IMR-90 (cell line): ENCODE measurements at places on chromosomes 4 and X. TPM values are rescaled to one million over a fixed set of nuclear protein-coding genes. Genes with fewer than 3 reads are reported as not detected.

The PARM1 gene
- under 0.01 and 0.18 TPM in 2 replicates for total RNA-seq

The PAPSS1 gene
- 82.8 and 90.5 TPM in 2 replicates for total RNA-seq

The HEPH gene
- 16.4 and 23.5 TPM in 2 replicates for total RNA-seq

The C1QTNF7 gene
- total RNA-seq: 0.18 and 0.28 TPM in 2 replicates

The ANKRD17 gene
- 75.3 and 77.2 TPM in 2 replicates for total RNA-seq

The DACH2 gene
- 3.8 and 4.4 TPM in 2 replicates for total RNA-seq

The SGMS2 gene
- 37.5 and 57.5 TPM in 2 replicates for total RNA-seq

The MAGEB10 gene
- total RNA-seq: not detected in 2 replicates

The VCX gene
- not detected in 2 replicates for total RNA-seq

The SERPINA7 gene
- not detected in 2 replicates for total RNA-seq

The CXCL1 gene
- total RNA-seq: not detected in 2 replicates

DNA sequence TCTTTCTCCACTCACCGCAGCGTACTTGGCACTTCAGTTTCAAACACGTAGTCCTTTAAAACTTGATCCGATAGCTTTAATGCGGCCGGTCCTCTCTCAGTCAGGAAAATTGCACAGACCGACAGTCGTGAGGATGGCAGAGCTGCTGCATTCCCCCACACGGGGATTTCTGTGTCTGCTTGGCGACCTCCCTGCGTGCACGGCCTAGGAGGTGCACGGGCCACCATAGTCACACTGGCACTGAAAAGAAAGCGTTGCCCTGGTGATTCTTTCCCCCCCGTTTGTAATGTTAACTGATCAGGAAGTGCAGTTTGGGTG, 10.3 kb downstream of the AKAP17A start:
- no peak for DNase-seq

GRCh38 chr4:150141756-150142155, 63.5 kb downstream of the DCLK2 start:
- DNase-seq: no peak

DNA sequence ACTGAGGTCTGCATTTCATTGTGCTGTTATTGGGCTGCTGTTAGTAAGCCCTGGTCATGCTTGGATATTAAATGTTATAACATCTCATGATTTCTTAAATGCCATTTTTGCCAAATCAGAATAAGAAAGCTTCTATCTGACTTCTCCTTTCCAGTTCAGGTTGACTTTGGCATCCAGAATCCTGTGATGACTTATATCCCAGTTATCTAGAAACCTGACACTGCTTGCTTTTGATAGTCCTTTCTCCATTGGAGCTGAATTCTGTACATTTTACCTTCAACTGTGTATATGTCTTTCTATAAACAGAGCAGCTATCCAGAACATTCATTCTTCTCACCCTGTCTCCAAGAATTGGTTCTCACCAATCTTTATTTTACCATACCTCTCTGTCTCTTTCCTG, 257.7 kb upstream of the GNPDA2 start:
- no peak for DNase-seq

DNA sequence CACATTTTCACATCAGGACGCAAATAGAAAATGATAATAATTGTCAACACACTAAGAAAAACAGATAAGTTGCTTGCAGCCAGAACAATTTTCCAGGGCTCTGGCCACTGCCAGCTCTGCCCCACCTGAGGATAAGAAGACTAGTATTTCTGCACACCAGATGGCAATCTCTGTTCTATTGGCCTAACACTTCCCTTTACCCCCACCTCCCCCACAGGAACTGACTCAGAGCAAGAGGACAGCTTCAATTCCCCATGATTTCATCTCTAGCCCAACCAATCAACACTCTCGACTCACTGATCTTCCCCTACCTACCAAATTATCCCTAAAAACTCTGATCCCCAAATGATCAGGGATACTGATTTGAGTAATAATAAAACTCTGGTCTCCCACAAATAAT, 164.0 kb downstream of the SMARCA1 start:
- DNase-seq: peak; percentile 31

DNA sequence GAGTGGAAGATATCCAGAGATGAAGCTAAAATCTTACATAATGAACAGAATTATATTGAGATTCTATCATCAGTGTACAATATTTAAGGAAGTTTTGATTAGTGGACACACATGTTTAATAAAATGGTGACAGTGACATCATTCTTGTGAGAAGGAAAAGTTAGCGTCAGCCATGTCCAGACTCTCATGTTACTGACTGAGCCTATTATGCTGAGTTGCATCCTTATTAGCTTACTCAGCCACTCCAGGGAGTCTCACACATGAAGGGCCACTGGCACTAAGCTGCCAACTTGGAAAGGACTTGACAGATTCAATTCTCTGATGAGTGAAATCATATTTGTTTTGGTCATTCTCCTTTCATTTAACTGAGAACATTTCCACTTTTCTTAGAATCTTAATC, 170.6 kb downstream of the BANK1 start:
- no peak for DNase-seq

GRCh38 chrX:108312011-108312410, 126.2 kb downstream of the COL4A6 start:
- peak; percentile 36 for DNase-seq

- DNase-seq: no peak
Measured at GRCh38 chr4:186954956-186955355, 231.3 kb upstream of the FAT1 start.

GRCh38 chr4:184387351-184387750, 87.0 kb downstream of the IRF2 start:
- DNase-seq: no peak

- no peak for DNase-seq
Measured at GRCh38 chr4:106497271-106497670, 128.7 kb upstream of the GIMD1 start.

- no peak for DNase-seq
Measured at GRCh38 chr4:11038926-11039325, 354.4 kb upstream of the CLNK start.

DNA sequence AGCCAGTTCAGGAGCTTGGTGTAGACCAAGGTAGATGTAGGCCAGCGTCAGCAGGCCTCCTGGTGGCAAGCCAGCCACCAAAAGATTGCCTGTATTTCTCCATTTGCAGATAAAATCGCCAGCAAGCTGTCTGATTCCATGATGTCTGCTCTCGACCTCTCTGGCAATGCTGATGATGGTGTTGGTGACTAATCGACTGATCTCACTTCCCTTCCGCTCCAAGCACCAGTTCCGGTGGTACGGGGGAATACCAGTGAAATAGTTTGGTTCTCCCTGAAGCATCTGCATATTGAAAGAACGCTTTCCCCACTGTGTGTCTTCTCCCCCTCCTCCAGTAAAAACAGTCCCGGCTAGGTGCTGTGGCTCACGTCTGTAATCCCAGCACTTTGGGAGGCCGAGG, 30.4 kb downstream of the GNL3L start:
- DNase-seq: no peak

GRCh38 chr4:23782778-23783437, 106.9 kb downstream of the PPARGC1A start:
- no peak for DNase-seq

DNA sequence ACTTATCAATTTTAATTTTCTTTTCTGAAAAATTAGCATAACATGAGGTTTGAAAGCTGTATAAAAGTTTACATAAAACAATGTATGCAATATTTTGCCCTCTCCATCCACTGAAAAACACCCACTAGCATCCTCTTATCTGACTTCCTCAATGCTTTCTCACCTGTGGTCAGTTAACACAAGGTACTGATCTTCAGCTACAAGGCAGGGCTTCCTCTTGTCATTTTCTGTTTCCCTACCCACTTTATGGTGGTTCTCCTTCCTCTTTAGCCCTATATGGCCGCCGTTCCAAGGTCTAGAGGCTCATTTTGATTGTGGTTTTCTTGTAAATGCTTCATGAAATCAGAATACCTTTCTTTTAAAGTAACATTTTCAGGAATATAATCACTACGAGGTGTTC, 618.6 kb upstream of the CPEB2 start:
- no peak for DNase-seq

DNA sequence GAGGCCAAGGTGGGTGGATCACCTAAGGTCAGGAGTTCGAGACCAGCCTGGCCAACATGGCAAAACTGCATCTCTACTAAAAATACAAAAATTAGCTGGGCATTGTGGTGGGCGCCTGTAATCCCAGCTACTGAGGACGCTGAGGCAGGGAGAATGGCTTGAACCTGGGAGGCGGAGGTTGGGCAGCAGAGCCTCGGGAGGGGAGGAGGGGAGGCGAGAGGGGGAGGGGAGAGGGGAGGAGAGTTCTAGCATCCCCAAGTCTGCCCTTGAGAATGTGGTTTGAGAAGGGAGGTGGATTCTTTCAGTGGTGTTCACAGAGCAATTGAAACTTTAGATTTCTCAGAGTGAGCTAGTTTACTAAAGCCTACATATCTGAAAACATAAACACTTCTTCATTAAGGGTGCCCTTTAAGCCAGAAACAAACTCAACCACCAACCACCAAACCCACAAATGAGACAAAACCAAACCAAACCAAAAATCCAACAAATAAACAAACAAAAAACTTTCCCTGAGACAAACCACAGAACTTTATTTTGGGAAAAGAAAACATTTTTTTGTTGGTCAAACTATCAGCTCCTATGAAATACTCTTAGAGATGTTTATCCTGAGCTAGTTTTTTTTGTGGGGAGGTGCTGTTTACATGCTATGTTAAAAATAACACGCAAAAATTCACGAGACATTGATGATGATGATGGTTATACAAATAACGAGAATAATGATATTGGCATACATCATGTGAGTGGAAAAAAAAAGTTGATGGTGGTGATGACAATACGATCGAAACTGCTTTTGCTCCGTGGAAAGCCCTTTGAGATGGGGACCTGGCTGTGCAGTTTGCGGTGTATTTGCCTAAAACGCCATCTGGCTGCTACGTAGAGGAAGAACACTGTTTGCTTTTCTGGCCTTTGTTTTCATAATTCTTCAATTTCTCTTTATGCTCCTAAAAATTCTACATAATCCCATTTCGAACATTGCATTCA, 98.2 kb upstream of the PRKX start:
- DNase-seq: peak; percentile 58

GRCh38 chrX:34576864-34577263, 80.2 kb downstream of the TMEM47 start:
- no peak for DNase-seq

DNA sequence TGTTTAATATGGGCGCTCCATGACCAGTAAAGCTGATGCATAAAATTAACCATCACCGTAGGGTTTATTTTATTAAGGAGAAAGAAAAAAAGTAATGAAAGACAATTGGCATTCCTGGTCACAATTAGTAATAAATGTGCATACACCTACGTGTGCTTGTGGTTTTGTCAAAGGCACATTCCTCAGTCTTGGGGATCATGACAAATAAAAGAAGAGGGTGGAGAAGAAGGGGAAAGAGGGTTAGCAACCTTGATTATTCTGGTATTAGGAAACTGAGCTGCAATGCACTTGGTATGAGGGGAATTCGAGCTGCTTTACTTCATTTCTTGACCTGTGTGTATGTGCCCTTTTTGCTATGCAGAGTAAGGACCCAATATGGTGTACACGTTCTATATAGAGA, 1798.3 kb upstream of the PCDH7 start:
- no peak for DNase-seq

GRCh38 chr4:143883529-143883928, 21.8 kb downstream of the GYPE start:
- no peak for DNase-seq

DNA sequence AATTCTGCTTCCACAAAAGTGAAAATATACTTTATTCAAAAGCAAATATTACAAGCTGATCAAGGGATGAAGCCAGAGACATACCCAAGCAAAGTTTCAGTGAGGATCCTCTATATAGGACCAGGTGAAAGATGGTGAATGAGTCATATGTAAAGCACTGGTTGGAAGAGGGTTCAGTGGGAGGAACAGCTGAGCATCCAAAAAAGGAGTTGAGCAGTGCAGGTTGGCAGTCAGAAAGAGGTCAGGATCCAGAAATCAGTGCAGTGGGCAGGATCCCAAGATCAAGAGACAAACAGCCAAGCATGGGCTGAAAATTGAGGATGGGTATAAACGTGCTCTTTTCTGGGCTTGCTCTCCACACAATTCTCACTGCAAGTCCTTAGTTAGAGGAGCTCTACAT, 30.3 kb downstream of the OTC start:
- DNase-seq: no peak

GRCh38 chr4:128471576-128471975, 184.0 kb upstream of the PGRMC2 start:
- no peak for DNase-seq

DNA sequence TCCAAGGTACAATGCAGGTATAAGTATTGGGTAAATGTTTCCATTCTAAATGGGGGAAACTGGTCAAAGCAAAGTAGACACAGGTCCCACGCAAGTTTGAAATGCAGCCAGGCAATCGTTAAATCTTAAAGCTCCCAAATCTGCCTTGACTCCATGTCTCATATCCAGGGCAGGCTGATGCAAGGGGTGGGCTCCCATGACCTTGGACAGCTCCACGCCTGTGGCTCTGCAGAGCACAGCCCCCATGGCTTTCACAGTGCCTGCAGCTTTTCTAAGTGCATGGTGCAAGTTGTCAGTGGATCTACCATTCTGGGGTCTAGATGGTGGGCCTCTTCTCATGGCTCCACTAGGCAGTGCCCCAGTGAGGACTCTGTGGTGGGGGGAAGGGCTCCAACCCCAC, 436.4 kb downstream of the DMD start:
- DNase-seq: no peak

GRCh38 chrX:153768311-153769157, 4.5 kb downstream of the PLXNB3 start:
- no peak for DNase-seq

GRCh38 chr4:81492606-81493230, 21.0 kb upstream of the RASGEF1B start:
- DNase-seq: no peak

GRCh38 chr4:5277079-5277478, 225.8 kb downstream of the STK32B start:
- no peak for DNase-seq

- no peak for DNase-seq
Measured at GRCh38 chr4:82482387-82482786, 52.0 kb downstream of the ENOPH1 start.

- no peak for DNase-seq
Measured at GRCh38 chr4:168515222-168516011, 18.6 kb downstream of the PALLD start.

DNA sequence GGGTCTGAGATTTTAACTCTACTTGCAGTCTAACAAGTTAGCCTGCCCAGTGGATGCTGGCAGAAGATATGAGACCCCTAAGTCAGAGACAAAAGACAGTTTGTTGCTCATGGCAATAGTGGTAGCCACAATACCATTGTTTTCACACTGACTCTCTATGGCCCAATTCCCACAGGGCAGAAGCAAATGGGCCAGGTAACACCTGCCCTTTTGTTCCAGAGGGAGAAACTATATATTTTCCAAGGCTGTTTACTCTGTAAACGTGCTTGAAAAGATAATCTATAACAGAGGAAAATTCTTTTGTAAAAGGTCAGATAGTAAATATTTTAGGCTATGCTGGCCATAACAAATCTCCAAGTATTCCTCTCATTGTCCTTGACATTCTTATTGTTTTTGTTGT, 57.2 kb upstream of the NPNT start:
- DNase-seq: no peak
